ENCODE measurements at places on chromosomes 6 and 20. TPM values are rescaled to one million over a fixed set of nuclear protein-coding genes. Genes with fewer than 3 reads are reported as not detected.

DNAH8 gene
- 0.83 TPM for total RNA-seq

NUDT3 gene
- total RNA-seq, result 18.1 TPM

EGFL8 gene
- total RNA-seq, result 28.1 TPM

TNFRSF21 gene
- 43.8 TPM for total RNA-seq

FHL5 gene
- 10.7 TPM for total RNA-seq

BPIFB1 gene
- total RNA-seq, result not detected

RIMS4 gene
- not detected for total RNA-seq

BTNL2 gene
- not detected for total RNA-seq

DNA sequence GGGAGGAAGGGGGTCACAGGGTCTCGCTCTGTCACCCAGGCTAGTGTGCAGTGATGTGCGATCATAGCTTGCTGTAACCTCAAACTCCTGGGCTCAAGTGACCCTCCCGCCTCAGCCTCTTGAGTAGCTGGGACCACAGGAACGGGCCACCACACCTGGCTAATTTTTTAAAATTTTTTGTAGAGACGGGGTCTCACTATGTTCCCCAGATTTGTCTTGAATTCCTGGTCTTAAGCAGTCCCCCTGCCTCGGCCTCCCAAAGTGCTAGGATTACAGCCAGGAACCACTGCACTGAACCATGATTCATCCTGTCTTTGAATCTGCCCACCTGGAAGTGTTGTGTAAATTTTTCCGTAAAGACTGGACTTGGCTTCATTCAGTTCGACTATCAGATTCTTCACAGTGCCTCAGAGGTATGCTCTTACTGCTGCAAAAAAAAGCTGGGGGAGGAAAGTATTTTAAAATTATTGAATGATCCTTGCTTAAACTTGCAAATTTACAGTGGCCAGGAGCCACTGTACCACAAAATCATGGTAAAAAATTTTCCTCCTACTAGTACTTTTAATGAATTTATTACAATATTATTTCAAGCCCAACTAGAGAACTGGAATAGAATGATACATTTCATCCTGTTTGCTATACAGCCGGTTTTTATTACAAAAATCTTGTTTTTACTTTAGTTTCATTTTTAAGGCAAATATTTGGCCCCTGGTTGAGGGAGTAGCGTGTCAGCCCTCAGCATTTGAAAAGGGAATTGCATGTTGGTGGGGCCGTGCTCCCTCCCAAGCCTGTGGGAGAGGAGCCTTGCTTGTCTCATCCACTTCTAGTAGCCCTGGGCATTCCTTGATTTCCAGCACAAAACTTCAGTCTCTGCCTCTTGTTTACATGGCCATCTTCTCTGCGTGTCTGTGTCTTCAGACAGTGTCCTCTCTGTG, 202.5 kb upstream of the SGK1 start:
- no peak overlapping the region for H3K27ac ChIP-seq
- H3K27me3 ChIP-seq, result no peaks in the 10 kb centered on the region
- H3K4me1 ChIP-seq, result peaks cover 8% of the 10 kb centered on the region
- no peak for DNase-seq
- no peak overlapping the region for H3K4me3 ChIP-seq

- no peaks in the 10 kb centered on the region for H3K4me1 ChIP-seq
- H3K4me3 ChIP-seq, result no peak overlapping the region
- H3K27ac ChIP-seq, result no peak overlapping the region
- H3K27me3 ChIP-seq, result no peaks in the 10 kb centered on the region
- peak; percentile 66 for DNase-seq
These were observed 55.2 kb downstream of the PIGU start for GRCh38 chr20:34621383-34622367.

- DNase-seq, result no peak
- H3K36me3 ChIP-seq, result no peaks in the 10 kb centered on the region
- no peaks in the 10 kb centered on the region for H3K27me3 ChIP-seq
- H3K27ac ChIP-seq, result no peak overlapping the region
These were observed 22.0 kb downstream of the SOX4 start for GRCh38 chr6:21615504-21615903.

DNA sequence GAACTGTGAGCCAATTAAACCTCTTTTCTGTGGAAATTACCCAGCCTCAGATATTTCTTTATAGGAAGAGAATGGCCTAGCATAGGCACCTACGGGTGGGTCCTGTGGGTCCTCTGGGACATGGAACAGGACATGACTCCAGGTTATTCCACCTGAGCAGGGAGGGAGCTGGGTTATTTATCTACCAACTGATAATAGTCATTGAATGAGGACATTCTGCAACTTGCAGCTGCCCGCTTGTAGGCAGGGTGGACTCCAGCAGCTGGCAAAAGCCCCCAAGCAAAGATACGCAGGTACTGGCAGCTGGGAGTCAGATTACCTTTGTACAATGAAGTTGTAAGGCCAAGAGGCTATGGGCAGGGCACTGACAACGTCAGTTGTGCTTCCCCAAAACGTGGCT, 1.4 kb upstream of the BANF2 start:
- H3K27me3 ChIP-seq, result no peaks in the 10 kb centered on the region
- H3K36me3 ChIP-seq, result no peaks in the 10 kb centered on the region
- no peak for DNase-seq
- no peak overlapping the region for H3K27ac ChIP-seq

DNA sequence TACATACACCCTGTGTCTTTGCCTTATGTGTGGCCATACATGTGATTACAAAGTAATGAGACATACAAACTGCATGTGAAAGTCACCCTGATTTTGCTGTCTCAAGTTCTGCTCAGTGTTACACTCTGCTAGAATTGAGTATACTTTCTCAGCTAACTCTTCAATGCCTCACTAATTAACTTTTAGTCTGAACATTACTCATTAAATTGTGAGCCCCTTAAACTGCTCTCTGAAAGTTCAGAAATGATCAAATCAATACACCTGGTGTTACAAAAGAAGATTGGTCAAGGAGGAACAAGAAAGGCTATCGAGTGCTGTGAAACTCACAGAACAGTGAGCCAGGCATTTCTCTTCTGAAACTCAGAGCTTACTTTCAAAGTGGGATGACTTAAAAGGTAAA, 71.3 kb downstream of the MKKS start:
- no peak overlapping the region for H3K4me3 ChIP-seq
- no peak for DNase-seq
- H3K36me3 ChIP-seq, result no peaks in the 10 kb centered on the region
- no peaks in the 10 kb centered on the region for H3K27me3 ChIP-seq
- H3K27ac ChIP-seq, result no peak overlapping the region

DNA sequence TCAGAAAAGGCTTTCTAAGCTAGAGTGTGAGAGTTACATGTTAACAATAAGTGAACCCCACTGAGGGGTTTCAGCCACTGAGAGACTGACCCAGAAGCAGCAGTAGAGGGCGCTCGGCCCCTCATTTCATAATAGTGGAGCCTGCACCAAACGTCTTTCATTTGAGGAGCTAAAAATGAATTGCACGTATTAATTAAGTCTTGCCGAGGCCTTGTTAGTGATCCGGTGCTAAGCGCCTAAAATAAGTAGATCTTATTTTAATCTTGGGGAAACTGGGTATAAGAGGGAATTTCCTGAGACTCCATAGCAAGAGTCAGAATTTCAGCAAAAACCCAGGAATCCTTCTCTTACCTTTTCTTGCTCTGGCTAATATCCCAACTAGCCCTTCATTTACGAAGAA, 209.7 kb downstream of the FARS2 start:
- DNase-seq, result peak; percentile 62
- H3K4me1 ChIP-seq, result no peaks in the 10 kb centered on the region
- no peak overlapping the region for H3K27ac ChIP-seq
- no peaks in the 10 kb centered on the region for H3K27me3 ChIP-seq

GRCh38 chr6:105753207-105753606, 332.9 kb upstream of the PRDM1 start:
- H3K27me3 ChIP-seq, result no peaks in the 10 kb centered on the region
- no peaks in the 10 kb centered on the region for H3K36me3 ChIP-seq
- H3K4me3 ChIP-seq, result no peak overlapping the region
- peak; percentile 59 for DNase-seq
- no peaks in the 10 kb centered on the region for H3K4me1 ChIP-seq
- no peak overlapping the region for H3K27ac ChIP-seq

DNA sequence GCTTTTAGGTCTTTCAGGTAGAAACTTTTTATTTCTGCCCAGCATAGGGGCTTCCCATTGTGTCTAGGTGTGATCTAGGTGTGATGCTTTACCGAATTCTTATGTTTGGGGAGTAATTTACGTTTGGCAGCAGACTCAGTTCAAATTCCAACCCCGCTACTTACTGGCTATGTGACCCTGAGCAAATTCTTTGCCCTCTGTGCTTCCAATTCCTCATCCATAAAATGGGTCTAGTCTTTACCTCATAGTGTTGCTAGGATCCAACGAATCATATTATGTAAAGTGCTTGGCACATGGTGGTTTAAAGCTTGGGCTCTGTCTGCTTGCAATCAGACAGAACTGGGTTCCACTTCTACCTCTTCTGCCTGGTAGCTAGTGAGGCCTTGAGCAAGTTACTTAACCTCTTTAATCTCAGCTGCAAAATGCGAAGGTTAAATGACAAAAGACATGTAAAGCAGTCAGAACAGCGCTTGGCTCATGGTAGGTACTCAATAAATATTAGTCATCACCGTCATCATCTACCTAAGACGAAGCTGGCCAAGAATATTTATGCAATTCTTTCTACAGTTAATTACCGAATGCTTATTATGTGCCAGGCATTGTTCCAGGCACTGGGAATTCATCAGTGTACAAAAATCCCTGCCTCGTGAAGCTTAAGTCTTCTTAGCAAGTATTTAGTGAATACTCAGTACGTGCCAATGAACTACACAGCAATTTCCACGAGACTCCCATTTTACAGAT, 1.0 kb downstream of the NSFL1C start:
- H3K27ac ChIP-seq, result peak overlapping the region; percentile 80
- H3K27me3 ChIP-seq, result no peaks in the 10 kb centered on the region
- H3K4me3 ChIP-seq, result peak overlapping the region; percentile 96
- H3K4me1 ChIP-seq, result peaks cover 14% of the 10 kb centered on the region
- H3K36me3 ChIP-seq, result no peaks in the 10 kb centered on the region
- DNase-seq, result no peak

DNA sequence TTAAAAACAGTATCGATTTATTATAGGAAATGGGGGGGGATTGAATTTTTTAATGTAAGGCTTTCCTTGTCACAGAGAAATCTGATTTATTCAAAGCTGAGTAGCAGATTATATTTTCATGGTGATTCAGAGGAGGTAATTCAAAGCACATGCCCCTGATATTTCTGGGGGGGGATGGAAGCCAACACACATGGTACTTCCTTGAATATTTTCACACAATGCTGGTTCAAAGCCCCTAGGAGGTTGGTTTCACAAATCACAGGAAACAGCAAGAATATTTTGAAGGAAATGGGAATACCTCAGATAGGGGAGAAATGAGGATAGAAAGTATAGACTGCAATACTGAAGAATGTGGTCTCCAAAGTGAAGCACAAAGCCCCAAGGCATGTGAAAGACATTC, 98.8 kb downstream of the RTN4IP1 start:
- no peak for DNase-seq
- no peak overlapping the region for H3K27ac ChIP-seq
- H3K36me3 ChIP-seq, result peaks cover 33% of the 10 kb centered on the region

- H3K4me3 ChIP-seq, result no peak overlapping the region
- H3K27ac ChIP-seq, result no peak overlapping the region
- H3K36me3 ChIP-seq, result no peaks in the 10 kb centered on the region
- H3K27me3 ChIP-seq, result no peaks in the 10 kb centered on the region
- H3K4me1 ChIP-seq, result no peaks in the 10 kb centered on the region
- no peak for DNase-seq
These were observed 470.6 kb upstream of the AGPAT4 start for GRCh38 chr6:161744211-161745067.

- H3K27ac ChIP-seq, result no peak overlapping the region
- no peak overlapping the region for H3K4me3 ChIP-seq
- peaks cover 49% of the 10 kb centered on the region for H3K36me3 ChIP-seq
- H3K27me3 ChIP-seq, result no peaks in the 10 kb centered on the region
- no peaks in the 10 kb centered on the region for H3K4me1 ChIP-seq
These were observed 6.8 kb upstream of the USP49 start for GRCh38 chr6:41901882-41902519.

DNA sequence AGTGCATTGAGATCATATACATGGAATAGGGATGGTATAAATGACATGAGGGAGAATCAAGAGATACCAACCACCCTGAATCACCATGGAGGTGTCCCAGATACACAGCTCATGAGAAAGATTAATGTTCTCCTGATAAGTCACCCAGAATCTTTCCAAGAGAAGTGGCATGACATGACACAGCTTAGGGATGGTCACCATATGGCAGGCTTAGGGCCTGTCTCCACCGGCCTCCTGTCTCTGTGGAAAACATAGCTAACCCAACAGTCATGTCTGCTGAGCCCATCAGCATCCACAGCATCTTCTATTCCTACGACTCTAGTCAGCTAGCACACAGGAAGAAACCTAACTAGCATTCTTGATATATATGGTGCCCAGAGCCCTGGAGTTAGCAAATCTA, 133.3 kb downstream of the IPCEF1 start:
- H3K27ac ChIP-seq, result no peak overlapping the region
- no peak overlapping the region for H3K4me3 ChIP-seq
- no peaks in the 10 kb centered on the region for H3K36me3 ChIP-seq

GRCh38 chr6:135586844-135587243, 89.3 kb upstream of the AHI1 start:
- no peaks in the 10 kb centered on the region for H3K36me3 ChIP-seq
- H3K4me1 ChIP-seq, result no peaks in the 10 kb centered on the region
- no peak overlapping the region for H3K4me3 ChIP-seq
- H3K27ac ChIP-seq, result no peak overlapping the region

DNA sequence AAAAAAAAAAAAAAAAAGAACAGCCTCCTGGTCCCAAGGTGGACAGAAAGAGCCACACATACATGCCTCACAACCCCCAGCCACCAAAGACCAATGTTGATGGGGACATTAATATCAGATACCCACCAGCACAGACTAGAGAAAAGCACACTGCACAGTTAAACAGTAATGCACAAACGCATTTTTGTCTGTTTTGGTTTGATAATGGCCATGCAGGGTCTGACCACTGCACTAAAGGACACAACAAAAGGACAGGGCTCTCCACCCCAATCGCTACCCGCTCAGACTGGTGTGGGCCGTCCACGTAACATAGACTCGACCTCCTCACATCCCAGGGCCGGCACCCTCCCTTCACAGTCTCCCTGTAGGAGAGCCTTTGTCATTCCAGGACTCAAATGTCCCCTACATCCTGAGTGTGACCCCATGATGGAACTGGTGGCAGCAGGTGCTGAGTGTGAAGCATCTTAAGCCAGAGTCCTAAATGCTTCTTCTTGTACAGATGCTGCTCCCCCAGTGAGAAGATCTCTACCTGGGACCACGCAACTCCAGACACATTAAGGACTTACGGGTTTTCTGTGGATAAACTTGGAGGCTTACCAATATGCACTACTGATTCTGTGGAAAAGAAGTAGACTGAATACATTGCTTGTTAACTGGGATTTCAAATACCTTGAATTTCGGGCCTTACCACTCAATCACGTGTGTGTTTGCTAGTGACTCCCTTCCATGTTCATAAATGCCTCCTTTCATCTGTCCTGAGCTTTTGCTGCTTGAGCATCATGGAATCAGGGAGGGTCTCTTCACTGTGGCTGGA, 28.0 kb downstream of the RRBP1 start:
- H3K27ac ChIP-seq, result no peak overlapping the region
- H3K4me1 ChIP-seq, result no peaks in the 10 kb centered on the region
- DNase-seq, result no peak
- peaks cover 47% of the 10 kb centered on the region for H3K36me3 ChIP-seq
- no peak overlapping the region for H3K4me3 ChIP-seq
